Activated CD4-positive, alpha-beta T cell treated with anti-CD3 and anti-CD28 coated beads, Interleukin-2, Interleukin-4, amounts not matched to agents 100 ng/mL and 50 ng/mL, durations not matched to agents 16 hours and 8 hours (primary cell): ENCODE measurements at places on chromosomes 6 and 20.

GRCh38 chr6:4575714-4576113 lies 200.5 kb upstream of the CDYL start:
- no peak for DNase-seq

- no peak for DNase-seq
Observed at GRCh38 chr6:149847939-149848267, 16.3 kb downstream of the LRP11 start.

GRCh38 chr20:39270837-39271604 lies 308.9 kb downstream of the DHX35 start:
- no peak for DNase-seq

- no peak for DNase-seq
Observed at GRCh38 chr6:39563566-39564311, 161.5 kb downstream of the KIF6 start.

DNA sequence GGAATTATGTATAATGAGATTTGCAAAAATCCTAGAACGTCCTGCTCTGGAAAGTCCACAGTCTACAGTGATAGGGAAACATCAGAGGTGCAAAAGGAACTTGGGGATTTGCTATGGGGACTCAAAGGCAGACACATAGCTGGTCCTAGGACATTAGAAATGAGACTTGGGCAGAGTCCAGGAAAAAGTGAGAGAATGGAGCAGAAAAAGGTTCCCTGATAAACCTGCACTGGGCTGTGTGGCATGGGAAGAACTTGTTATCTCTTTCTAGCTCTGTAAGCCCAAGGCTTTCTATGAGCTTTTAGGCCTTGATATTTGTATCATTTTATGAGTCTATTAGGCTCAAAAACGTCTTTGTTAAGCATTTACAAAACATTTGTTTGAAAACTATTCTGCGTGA lies 15.2 kb downstream of the PRND start:
- no peak for DNase-seq

GRCh38 chr6:93786474-93787330 lies 367.3 kb upstream of the EPHA7 start:
- DNase-seq = no peak

GRCh38 chr6:45174045-45174444 lies 154.1 kb upstream of the RUNX2 start:
- no peak for DNase-seq

GRCh38 chr6:57182017-57182432 lies 9.9 kb downstream of the BAG2 start:
- DNase-seq = no peak

DNA sequence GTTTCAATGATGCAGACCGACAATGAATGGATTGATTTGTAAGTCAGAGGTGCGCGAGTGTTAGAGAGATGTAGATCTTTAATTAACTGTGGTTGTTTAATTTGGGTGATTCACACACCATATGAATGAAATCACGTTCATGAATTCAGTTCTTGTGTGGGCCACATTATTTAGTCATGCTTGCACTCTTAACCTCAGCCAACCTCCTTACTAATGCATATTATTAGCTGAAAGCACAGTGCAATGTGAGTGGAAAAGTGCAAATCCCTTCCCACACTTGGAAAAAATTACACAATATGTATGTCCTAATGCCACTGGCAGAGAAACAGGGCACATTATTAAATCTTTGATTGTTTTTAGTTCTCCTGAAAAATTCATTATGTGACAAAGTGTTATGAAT lies 512.5 kb downstream of the BCKDHB start:
- no peak for DNase-seq

GRCh38 chr6:34179106-34179720 lies 33.3 kb upstream of the GRM4 start:
- no peak for DNase-seq

- DNase-seq = no peak
Observed at GRCh38 chr20:4613184-4613583, 108.5 kb upstream of the PRND start.

DNA sequence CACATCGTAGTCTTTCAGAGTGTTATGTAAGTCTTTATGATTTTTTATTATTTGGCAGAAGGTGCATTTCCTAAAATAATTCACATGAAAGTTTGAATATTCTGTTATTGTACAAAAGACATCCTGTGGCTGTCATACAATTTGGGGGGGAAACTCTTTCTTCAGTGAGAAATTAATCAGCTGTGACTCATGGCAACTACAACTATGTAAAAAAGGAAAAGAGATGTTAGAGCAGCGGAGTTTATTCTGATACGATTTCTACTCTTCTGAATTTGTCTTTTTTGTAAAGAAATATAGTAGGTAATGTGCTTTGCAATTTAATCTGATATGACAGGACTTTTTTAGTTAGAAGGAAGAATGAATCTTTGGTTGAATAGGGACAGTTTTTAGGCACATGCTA lies 14.2 kb downstream of the COL19A1 start:
- DNase-seq = no peak

- DNase-seq = peak; percentile 57
Observed at GRCh38 chr6:166244353-166245045, 63.7 kb downstream of the PRR18 start.

DNA sequence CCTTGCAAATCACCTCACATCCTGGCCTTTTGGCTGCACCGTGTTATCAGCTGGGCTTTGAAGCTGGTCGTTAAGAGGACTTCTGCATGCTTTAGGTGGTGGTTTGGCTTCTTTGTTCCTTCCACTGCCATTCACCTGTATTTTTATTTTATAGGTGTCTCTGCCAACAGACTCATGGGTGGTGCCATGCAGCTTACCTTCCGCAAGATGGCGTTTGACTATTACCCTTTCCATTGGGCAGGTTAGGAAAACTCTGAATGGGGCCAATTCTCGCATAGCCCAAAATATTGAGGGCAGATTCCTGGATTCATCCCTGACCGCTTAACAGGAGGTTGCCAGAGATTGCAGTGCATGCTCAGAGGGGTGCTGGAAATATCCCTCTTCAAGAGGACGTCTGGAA lies 32.4 kb downstream of the TAF11 start:
- DNase-seq = no peak
